ENCODE measurements at places on chromosomes 2 and 18.

- DNase-seq: peak; percentile 86
These were observed at the start of gene CCBE1 for GRCh38 chr18:59697236-59697932. CCBE1 (minus strand) TSS chr18:59697423.

DNA sequence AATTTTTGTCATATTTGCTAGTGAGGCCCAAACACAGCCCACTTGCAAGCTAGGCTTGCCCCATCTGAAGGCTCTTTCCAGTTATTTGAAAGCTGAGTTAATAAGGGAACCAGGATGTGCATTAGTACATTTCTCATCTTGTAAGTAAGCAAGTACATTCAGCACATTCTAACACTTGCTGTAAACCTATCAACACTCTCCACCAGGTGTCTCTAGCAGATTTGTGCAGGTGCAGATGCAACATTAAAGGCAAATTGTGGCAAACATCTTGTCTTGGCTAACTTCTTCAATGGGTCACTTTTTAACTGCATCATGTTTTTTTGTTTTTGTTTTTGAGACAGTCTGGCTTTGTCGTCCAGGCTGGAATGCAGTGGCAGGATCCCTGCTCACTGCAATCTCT, 25.3 kb upstream of the MFSD6 start:
- peak; percentile 83 for DNase-seq

DNA sequence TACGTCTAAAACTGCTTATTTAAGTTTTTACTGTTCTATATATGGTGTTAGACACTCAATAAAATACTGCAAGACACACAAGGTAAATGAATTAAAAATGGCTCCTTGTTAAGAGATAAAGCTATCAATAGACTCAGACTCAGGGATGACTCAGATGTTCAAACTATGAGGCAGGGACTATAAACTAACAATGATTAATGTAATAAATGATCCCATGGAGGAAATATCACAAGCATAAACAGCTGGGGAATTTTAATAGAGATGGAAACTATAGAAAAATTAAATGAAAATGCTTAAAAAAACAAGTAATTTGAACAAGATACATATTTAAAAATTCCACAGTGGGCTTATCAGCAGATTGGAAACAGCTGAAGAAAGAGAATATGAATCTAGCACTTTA, 650.8 kb downstream of the DCDC2C start:
- DNase-seq: no peak

DNA sequence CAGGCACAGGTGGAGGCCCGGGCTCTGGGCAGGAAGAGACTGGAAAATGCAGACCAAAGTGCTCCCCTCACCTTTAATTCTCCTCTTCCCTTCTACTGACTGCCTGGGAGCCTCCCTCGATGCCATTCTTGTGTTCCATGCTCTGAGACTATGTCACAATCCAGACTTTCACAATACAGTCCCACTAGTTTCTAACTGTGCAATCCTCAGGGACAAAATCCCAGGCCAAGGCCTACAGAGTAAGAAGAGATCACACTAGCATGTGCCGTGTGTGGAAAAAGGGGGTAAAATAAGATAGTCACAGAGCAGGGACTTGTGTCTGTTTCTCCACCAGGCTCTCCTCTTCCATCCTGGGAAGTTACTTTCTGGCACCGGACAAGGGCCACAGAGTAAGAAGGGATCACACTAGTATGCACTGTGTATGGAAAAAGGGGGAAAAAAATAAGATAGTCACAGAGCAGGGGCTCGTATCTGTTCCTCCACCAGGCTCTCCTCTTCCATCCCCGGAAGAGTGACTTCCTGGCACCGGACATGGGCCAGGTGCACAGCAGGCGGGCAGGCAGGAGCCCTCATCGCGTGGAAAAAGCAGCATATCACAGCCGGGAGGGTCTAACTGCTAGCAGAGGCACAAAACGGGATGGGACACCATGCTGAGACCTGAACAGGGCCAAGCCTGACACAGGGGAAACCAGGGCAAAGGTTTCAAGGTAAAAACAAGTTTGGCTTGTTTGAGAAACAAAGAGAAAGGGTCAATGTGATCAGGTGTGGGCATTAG, 9.6 kb downstream of the CYB5A start:
- no peak for DNase-seq

GRCh38 chr18:9860682-9861081, 25.1 kb upstream of the TXNDC2 start:
- DNase-seq: no peak

DNA sequence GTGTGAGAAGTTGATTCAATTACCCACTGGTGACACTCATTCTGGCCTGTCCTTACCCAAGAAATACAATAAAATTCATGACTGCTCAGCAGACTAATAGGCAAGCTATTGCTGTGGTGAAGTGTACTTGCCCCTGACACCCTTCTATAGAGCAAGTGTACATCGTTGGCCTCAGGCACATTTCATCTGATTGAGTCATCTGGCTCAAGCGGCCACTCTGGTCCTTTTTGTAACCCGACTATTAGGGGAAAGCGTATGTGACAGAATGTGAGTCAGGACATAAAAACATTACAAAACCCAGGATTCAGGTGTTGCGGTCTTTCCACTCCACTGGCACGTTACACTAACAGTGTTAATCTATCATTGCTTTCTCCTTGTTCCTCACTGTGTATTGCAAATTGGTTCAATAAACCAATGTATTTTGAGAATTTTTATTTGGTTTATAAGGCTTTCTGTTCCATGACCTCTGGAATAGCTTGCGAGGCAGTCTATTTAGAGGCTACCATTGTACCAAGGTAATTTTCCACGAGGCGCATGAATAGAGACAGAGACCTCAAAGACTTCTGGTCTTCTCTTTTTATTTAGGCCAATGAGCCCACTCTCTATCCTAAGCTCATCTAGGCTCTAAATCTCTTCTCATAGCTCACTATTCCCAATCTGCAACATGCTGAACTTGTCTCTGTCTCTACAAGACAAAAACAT, 10.2 kb upstream of the TTC32 start:
- peak; percentile 34 for DNase-seq

GRCh38 chr18:79720359-79720733, 40.7 kb downstream of the CTDP1 start:
- peak; percentile 60 for DNase-seq

DNA sequence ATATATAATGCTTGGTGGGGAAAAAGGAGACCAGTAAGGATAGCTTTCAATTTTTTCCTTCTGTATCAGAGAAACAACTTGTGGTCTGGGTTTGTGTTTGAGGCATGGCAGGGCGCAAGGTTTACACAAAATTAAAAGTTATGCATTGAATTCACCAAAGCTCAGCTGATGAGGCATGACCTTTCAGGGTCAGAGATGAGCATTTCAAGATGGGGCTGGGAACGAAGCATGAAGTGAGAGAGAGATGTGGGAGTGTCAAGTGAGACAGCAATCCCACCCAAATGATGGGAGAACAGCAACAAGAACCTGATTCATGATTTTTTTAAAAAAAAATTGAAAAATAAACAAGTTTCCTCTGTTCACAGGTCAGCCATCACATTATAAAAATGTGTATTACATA, 4.9 kb downstream of the GPR55 start:
- DNase-seq: no peak

GRCh38 chr2:183495079-183495478, 370.8 kb downstream of the NUP35 start:
- DNase-seq: no peak

DNA sequence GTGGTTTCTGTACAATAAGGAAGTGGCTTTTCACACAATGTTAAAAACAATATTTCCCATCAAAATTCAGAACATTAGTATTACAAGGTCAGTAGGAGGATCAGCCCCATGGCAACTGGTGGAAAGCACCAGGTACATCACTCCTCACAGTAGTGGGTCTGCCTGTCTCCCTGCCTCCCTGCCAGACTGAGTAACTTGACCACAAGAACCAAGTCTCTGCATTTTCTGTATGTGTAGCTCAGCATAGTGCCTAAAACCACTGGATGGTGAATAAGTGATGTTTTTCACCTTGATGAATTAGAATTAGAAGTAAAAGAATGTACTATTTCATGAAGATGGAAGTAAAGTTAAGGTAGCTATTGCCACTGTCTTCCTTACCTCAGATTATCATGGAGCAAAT, 4.1 kb upstream of the WDR7 start:
- peak; percentile 65 for DNase-seq

DNA sequence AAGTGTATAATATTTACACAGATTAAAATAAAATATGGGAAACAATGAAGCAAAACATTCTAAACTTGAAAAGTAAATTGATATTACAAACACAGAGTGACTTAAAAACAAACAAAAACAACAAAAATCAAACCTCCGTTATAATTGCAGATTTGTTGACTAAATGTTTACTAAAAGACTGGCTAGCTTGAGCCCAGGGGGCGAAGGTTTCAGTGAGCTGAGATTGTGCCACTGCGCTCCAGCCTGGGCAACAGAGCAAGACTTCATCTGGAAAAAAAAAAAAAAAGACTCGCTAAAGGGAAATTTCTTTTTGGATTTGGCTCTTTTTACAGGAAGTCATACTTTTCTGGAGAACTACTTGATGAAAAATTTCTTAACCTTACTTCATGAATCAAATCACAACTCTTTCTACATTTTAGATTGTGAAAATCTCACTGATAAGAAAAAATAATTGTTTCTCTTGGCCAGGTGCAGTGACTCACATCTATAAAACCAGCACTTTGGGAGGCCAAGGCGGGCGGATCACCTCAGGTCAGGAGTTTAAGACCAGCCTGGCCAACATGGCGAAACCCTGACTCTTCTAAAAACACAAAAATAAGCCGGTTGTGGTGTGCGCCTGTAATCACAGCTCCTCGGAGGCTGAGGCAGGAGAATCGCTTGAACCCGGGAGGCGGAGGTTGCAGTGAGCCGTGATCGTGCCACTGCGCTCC, 9.7 kb downstream of the TFPI start:
- DNase-seq: no peak

GRCh38 chr2:28981016-28981441, at the start of gene TOGARAM2:
TOGARAM2 (plus strand) TSS chr2:28981298; CDS start chr2:28994835, 13,537 bp downstream.
- DNase-seq: no peak

DNA sequence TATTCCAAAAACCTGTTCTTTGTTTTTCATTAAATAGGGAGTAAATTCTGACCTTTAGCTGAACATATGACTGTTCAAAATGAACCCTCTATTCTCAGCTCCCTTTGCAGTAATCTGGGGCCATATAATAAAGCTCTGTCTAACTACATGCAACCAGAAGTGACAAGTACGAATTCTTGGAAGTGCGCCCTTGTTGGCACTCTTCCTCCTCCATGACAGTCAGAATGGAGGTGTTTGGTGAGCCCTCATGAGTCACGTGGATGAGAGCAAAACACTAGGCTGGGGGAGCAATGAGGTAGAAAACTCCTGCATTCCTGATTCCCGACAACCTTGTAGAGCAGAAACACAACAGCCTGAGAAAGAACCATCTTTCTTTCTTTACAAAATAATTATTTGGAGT, 552.9 kb downstream of the FBXO15 start:
- DNase-seq: no peak

DNA sequence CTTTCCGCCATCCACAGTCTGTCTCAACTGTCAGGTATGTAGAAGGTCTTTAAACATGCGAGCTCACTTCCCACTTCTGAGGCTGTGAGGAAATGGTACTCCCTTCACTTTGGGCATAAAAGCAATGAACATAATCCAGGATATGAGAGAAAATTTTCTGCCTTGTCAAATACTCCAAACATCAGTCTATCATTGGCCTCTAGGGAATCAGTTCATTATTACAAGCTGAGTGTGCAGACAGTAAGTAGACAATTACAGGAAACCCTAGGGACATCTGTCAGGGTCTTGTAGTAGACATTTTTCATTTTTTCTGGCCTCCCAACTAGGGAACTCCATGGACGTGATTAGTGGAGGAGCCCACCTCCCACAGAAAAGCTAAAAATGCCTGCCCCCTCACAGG, 13.6 kb upstream of the APCDD1 start:
- DNase-seq: no peak

DNA sequence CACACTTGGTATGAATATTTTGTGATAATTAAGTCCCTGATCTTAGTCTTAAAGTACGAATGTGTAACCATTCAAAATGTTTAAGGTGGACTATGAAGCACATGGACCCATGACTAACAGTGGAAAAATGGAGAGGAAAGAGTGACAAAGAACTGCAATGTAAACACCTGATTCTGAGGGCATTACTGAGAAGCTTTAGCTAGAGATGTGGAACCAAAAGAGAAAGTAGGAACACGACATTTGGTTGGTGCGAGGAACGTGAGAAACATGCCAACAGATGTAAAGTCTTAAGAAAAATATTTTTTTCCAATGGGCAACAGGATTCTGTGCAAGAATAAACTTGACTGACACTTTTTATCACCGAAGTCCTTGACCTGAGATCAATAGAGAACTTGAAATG, 1618.6 kb downstream of the DPP10 start:
- no peak for DNase-seq

- DNase-seq: peak; percentile 82
These were observed 52.0 kb downstream of the KIF5C start for GRCh38 chr2:148926981-148927401.

- no peak for DNase-seq
These were observed 10.7 kb downstream of the AMER3 start for GRCh38 chr2:130766037-130766436.

Measured in activated CD4-positive, alpha-beta T cell treated with anti-CD3 and anti-CD28 coated beads, Interleukin-2, amount 10 ng/mL, durations not matched to agents 24 days and 14 days (primary cell).